ENCODE measurements at places on chromosomes 3 and 15.

DNA sequence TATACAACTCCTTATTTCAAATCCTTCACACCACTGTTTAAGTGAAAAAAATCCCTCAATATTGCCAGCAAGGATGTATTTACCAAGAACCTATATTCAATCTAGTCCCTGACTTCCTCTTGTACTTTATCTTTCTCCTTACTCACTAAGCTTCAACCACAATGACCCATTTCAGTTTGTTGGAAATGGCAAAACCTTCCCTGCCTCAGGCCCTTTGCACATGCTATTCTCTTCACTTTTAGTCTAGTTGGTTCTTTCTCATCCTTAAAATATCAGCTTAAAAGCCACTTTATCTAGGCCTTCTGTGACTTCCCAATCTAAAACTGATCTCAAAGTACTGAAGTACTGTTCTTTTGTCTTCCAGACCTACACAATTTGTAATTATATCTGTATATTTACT is 81.3 kb upstream of the ACTC1 start:
- no peak for DNase-seq

DNA sequence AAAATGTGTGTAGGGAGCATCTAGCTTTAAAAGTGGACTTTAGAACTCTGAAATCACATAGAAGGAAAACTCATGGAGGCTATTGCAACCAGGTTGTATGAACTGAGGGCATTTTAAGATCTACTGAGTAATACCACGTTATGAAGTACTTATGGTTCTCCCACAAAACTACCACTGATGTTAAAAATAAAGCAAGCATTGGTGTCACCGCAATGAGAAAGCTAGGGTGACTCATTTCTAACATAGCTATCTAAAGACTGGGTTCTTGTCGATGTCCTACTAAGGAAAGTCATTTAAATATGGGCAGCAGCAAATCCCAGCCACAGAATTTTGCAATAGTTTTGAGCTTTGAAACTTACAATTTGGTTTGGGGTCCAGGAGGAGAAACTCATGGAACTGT is 584.8 kb downstream of the DIPK2A start:
- DNase-seq: no peak

GRCh38 chr3:128488991-128489673 is 3.9 kb downstream of the GATA2 start:
- DNase-seq: no peak

DNA sequence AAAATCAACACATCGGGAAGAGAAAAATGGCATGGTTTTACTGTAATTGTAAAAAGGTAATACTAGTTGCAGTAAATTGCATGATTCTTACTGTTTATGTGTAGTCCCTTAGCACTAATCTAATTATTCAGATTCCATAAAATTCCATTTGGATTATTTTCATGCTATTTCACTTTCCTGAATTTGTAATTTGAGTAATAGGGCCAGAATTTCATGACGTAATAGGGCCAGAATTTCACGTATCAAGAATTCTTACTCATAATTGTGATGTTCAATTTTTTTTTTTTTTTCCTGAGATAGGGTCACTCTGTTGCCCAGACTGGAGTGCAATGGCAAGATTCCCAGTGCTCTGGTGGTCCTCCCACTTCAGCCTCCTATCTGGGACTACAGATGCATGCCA is 2.9 kb upstream of the U2SURP start:
- DNase-seq: no peak

GRCh38 chr3:10286596-10287295 is 6.0 kb downstream of the GHRL start:
- peak; percentile 67 for DNase-seq

DNA sequence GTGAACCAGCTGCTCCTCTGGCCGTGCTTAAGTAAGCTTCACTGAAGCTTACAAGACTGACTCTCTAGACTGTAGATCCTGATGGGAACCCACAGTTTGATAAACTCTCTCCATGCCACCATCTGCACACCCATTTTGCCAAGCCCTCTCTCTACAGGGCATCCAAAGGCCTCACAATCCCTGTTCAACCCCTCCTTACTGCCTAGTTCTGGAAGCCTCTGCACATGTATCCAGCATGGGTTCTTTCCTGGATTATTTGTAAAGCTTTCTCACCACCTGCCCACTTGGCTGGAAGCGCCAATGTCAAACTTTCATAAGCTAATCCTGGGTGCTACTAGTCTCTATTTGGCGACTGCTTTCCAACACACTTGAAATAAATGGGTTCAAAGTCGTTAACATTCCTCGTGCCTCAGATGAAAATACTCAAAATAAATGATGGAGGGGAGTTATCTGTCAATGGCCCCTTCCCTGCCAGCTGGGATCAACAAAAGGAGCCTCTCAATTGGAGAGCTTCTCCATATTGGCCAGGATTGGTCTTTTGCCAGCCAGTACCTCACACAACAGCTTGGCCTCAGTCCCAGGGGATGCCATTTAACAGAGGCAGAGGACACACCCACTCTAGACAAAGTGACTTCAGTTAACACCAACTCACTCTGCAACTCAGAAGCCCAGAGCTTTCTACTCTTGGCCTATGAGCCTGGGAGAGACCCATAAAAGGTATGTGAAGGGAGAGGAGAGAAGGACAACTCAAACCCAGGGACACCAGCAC is 48.1 kb downstream of the SH3BP5 start:
- no peak for DNase-seq

Measured in CD4-positive, alpha-beta T cell treated with Interleukin-1 beta for 1 hour (primary cell).